ENCODE measurements at places on chromosomes 2 and 18.

DNA sequence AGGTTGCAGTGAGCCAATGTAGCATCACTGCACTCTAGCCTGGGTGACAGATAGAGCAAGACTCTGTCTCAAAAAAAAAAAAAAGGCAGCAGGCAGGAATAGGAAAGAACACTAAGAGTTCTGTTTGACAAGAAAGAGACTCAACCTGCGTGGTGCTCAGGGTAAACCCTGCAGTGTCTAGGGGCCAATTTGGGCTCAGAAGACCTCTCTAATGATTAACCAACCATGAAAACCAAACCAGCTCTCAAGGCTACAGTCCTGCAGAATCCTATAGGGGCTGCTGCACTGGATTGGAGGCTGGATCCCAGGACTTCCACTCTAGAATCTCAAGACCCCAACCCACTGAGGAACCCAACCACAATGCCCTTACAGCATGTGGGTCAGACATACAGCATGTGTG is 2.4 kb downstream of the TRABD2A start:
- no peak for DNase-seq

GRCh38 chr18:39558658-39559057 is 1993.1 kb upstream of the CELF4 start:
- no peak for DNase-seq

- no peak for DNase-seq
These were observed 256.0 kb downstream of the DCDC2C start for GRCh38 chr2:3959372-3959771.

DNA sequence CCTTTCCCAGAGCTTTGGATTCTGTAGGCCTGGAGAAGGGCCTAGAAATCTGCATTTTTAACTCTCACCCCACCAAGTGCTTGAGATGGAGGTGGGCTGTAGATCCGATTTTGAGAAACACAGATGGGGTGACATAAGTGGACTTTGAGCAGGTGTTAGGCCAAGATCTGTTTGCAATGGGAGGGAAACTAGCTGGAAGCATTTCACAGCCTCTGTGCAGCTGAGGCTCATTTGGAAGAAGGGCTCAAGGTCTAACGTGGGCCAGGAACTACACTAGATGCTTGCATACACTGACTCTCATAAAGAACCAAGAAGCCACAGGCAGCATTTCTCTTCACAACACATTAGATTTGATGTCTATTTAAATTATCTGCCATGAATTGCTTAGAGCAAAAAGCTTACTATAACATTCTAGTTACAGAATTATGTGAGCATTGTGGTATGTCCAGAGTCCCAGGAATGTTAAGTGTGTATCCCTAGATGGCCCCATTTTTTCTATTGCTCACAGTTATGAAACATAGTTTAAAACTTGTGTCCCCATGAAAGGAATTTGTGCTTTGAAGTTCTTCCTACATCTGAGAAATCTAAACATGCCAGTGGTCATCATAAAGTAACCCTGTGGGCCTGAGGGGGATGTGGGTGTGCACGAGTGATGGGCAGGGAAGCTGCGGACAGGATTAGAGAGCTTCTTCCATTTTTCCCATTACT is 77.2 kb downstream of the CD28 start:
- no peak for DNase-seq

DNA sequence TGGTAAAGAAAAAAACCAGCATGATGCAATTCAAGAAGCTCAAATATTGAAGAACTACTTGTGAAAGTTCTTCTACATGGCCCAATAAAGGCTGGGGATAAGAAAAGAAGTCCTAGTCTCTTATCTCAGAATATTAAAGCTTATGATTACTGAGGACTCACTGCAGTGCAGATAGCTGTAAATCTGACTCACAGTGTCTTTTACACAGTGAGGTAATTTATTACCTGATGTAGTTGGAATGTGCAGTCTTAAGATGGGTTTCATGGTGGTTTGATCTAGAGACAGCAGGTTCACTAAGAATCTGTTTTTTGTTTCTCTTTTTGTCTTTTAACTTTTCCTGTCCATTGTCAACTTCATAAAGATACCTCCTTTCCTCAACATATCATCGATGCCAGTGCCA is 484.0 kb upstream of the MAP2 start:
- DNase-seq: no peak

Data from activated T-cell treated with anti-CD3 and anti-CD28 coated beads for 24 hours (primary cell).